ENCODE measurements at places on chromosomes 16 and 17.

DNA sequence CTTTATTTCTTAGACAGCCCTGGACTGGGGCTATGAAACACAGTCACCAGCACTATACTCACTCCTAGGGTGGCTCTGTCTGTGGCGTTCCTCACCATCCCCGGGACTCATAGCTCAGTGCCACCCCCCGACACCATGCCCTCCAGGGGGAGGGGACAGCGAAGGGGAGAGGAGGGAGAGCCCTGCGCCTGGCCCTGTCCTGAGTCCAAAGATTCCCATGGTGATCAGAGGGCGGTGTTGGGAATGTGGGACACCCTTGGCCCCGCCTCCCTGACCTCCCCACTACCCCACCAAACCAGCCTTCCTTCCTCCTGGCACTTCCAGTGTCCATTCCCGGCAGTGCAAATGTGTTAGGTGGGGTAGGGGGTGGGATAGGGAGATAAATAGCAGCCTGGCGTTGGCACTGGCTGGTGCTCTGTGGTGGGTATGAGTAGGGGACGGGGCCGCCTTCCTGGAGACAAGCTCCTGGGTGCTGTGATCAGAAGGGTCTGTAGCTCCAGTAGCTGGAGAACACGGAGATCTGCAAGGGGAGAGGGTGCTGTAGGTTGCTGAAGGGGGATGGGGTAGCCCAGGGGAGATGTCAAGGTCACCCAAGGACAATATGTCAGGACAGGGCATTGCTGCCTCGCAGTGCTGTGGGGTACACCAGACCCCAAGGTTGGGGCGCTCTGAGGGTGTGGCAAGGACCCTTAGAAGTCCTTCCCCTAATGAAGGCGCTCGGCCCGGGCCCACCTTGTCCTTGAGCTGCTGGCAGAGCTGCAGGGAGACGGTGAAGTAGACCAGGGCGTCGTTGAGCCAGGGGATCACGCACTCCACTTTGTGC is 2.0 kb downstream of the SMIM22 start:
- no peak for DNase-seq

GRCh38 chr16:68015681-68016080 is at the start of gene DPEP2NB:
DPEP2NB (minus strand) TSS chr16:68015911; CDS start chr16:68015770, 141 bp downstream.
- no peak for DNase-seq

DNA sequence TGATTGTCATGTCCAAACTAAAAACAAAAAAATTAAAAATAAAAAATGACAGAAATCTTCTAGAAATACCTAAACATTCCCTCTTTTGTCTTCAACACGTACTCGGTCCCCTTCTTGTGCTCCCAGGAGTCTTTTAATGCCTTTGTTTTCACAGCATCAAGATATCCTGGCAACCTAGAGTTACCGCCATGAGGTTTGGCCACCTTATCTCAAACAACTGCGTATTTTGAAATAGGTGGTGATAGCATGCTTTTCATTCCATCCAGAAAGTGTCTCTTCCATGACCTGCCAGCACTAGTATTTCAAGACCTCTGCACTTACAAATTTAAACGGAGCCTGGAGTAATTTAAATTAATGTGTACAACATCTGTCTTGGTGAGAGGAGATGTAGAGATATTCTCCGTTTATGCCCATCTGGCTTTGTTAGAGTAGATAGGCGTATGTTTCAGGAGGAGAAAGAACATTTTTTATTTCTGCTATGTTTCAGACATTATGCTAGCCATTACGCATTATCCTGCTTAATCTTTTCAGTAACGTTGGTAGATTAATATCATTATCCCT is 42.0 kb downstream of the RBFOX1 start:
- DNase-seq, result no peak

- DNase-seq, result no peak
Observed at GRCh38 chr17:46195939-46196716, 2.9 kb upstream of the KANSL1 start.

DNA sequence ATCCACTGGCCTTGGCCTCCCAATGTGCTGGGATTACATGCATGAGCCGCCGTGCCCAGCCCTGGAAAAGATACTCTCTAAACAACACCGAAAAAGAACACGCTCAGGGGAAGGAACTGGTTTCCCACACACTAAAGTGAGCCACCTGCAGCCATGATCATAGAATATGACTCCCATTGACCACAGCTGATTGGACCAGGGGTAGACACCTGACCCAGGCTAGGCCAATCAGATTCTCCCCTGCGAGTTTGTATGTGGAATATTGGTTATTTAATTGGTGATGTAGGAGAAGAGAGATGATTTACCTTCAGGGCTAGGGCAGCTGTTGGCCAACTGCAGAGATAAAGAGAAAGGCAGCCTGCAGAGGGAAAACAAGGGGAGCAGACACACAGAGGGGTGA is 9.0 kb upstream of the GGA2 start:
- DNase-seq, result no peak

DNA sequence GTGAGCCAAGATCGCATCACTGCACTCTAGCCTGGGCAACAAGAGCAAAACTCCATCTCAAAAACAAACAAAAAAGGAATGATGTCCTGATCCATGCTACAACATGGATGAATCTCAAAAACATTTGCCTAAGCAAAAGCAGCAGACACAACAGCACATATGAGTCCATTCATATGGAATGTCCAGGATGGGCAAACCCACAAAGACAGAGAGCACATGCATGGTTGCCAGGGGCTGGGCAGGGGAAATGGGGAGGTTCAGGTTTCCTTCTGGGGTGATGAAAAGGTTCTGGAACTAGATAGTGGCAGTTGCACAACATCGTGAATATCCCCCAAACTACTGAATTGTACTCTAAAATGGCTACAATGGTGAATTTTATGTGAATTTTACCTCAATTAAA is 35.3 kb upstream of the RAI1 start:
- DNase-seq, result peak; percentile 55

- DNase-seq, result peak; percentile 97
Observed at GRCh38 chr17:42322382-42323267, 34.3 kb downstream of the STAT5A start.

DNA sequence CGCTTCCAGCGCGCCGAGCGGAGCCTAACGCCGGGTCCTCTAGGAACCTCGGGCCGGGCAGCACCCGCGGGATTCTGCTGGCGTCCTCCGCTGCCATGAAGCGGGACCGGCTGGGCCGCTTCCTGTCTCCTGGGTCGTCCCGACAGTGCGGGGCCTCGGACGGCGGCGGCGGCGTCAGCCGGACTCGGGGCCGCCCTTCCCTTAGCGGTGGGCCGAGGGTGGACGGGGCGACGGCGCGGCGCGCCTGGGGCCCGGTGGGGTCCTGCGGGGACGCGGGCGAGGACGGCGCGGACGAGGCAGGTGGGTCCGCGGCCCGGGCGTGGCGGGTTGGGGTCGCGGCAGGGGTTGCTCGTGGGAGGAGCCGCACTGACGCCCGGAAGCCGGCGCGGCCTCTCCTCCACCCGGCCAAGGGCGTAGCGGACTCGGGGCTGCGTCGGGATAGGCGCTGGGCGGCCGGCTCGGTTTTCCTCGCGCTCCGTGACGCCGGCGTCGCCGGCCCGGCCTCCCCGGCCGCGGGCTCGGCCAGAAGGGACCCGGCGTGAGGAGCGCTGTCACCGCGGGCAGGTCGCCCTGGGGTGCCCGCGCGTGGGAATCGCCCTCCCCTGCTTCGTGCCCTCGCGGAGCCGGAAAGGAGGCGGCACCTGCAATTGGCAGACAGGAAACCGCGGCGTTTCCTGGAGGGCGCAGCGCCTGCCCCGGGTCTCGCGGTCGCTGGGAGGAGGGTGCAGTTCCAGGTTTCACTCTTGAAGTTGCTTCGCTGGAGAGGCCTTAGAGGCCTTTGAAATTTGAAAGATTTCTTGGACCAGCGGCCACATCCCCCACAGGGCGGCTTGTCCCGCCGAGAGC is 432 bp downstream of the ZNF276 start:
- DNase-seq, result peak; percentile 39

DNA sequence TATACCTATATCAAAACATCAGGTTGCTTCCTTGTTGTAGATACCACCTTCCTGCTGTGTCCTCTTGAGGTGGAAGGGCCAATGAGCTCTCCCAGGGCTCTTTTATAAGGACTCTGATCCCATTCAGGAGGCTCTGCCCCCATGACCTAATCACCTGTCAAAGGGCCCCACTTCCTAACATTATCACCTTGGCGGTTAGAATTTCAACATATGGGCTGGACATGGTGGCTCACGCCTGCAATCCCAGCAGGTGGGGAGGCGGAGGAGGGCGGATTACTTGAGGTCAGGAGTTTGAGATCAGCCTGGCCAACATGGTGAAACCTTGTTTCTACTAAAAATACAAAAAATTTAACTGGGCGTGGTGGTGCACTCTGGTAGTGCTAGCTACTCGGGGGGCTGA is 86.4 kb downstream of the HAPSTR1 start:
- DNase-seq, result no peak

DNA sequence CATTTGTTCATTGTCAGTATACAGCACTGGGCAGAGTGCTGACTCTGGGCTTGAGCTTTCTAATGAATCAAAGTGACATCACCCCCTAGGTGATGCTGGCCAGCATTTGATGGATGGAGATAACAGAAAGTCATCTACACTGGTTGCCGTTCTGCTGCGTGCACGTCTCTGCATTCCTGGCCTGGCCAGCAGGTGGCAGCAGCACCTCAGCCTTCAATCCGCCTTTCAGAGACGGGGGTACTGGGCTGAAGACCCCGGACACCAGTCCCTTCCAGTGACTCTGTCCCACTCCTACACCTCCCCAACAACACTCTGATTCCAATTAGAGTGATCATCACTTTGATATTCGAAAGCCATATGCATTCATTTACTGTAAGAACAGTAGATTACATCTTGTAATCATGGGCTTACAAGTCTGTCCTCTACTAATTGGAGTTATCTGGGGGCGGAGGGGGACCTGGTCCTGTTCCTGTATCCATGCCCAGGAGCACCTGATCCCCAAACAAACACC is 6.0 kb downstream of the CPSF4L start:
- peak; percentile 71 for DNase-seq

- DNase-seq, result no peak
Observed at GRCh38 chr17:1462164-1463112, 6.4 kb upstream of the CRK start.

- DNase-seq, result peak; percentile 93
Observed at GRCh38 chr17:29240968-29241963, 5.4 kb upstream of the CRYBA1 start.

DNA sequence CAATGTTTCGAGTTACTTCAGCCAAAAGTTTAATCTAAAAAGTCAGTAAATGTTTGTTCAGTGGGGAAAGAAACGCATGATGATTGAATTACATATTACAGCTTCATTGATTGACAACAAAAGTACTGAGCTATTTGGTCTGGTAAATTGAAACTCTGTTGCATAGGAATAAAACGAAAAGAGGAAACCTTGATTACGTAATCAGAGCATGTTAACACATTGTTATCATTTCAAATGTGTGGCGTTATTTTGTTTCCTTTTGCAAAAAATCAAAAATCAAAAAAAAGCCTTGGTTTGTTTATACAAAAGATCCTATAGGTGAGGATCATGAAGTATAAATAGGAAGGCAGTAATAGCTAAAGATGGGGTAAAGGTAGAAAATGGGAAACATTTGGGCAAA is 19.5 kb upstream of the CA10 start:
- DNase-seq, result no peak

GRCh38 chr17:71970312-71970711 is 150.5 kb upstream of the SOX9 start:
- DNase-seq, result peak; percentile 18

- peak; percentile 12 for DNase-seq
Observed at GRCh38 chr16:14286368-14287230, 215.5 kb downstream of the MRTFB start.

DNA sequence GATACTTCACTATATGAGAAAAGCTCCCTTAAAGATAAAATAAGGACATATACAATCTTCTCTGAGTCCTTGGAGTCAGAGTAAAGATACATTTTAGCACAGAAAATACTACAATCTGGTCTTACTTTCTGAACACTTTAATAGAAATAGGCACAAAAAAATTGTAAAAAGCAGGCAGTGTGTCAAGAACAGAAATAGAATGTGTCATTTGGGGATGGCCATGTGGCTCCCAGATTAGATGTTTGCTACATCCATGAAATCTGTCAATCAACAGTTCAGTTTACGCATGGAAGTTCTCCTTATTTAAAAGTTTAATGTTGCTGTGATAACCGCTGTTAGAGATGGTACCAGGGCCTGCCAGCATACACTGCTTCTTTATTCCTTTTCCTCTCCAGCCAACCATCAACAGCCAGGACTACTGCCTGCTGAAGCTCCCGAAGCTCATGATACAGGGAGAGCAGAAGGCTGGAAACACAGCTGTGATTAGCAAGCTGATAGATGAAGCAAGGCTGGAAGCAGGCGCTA is 278.5 kb downstream of the CEP112 start:
- DNase-seq, result no peak

DNA sequence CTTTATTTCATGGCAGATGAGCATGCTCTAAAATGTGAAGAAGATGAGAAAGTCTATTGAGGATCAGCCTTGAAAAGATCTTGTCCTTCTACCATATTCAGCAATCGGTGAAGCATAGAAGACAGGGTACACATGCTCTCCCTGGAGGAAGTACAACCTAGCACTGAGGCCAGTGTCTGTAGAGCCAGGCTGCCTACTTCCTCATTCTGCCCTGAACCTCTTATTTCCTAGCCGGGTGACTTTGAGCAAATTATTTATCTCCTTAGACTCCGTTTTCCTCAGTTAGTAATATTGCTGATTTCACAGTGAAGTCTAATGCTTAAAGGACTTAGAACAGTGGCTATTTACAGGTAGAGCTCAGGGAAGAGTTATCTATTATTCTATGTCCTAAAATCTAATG is 58.4 kb downstream of the TMEM100 start:
- no peak for DNase-seq

GRCh38 chr17:64470625-64471024 is 21.7 kb downstream of the MILR1 start:
- no peak for DNase-seq

- DNase-seq, result peak; percentile 99
Observed at GRCh38 chr16:87201052-87201451, 116.1 kb downstream of the C16orf95 start.

GRCh38 chr16:9438991-9439390 is 347.5 kb downstream of the HAPSTR1 start:
- DNase-seq, result no peak

DNA sequence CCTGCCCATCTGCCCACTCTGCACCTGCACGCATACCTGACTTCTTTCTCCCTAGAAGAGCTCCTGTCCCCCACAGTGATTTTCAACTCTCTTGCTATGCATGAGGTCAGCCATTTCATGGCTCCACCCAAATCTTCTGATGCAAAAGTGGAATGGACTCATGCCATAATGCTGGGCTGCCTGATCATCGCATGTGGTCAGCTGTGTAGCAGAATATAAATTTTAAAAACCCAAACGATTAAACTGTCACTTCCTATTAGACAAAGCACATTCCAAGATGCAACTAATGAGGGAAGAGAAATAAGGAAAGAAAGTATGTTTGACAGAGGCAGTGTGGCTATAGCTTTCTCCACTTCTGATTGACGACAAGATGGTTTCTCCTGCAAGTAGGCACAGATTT is 26.1 kb downstream of the GRIN2A start:
- DNase-seq, result no peak

All from foreskin fibroblast (primary cell).